ENCODE measurements at places on chromosomes 7 and 10. TPM values are rescaled to one million over a fixed set of nuclear protein-coding genes. Genes with fewer than 3 reads are reported as not detected.

The UPK3BL1 gene
- 20.1 TPM for total RNA-seq

The AOAH gene
- total RNA-seq: not detected

The ODAD2 gene
- 0.52 TPM for total RNA-seq

The LBX1 gene
- total RNA-seq: 1.7 TPM

The TRIL gene
- total RNA-seq: 0.32 TPM

The TSPAN13 gene
- 0.96 TPM for total RNA-seq
